ENCODE measurements at places on chromosomes 1 and 21. TPM values are rescaled to one million over a fixed set of nuclear protein-coding genes. Genes with fewer than 3 reads are reported as not detected.

Gene SLC1A7
- total RNA-seq, result not detected

Gene MYBPHL
- not detected for total RNA-seq

Gene PRRC2C
- total RNA-seq, result 209 TPM

Gene FAM131C
- total RNA-seq, result 0.69 TPM

Gene GUCA2A
- not detected for total RNA-seq

Gene PLPPR4
- not detected for total RNA-seq

Gene STUM
- not detected for total RNA-seq

DNA sequence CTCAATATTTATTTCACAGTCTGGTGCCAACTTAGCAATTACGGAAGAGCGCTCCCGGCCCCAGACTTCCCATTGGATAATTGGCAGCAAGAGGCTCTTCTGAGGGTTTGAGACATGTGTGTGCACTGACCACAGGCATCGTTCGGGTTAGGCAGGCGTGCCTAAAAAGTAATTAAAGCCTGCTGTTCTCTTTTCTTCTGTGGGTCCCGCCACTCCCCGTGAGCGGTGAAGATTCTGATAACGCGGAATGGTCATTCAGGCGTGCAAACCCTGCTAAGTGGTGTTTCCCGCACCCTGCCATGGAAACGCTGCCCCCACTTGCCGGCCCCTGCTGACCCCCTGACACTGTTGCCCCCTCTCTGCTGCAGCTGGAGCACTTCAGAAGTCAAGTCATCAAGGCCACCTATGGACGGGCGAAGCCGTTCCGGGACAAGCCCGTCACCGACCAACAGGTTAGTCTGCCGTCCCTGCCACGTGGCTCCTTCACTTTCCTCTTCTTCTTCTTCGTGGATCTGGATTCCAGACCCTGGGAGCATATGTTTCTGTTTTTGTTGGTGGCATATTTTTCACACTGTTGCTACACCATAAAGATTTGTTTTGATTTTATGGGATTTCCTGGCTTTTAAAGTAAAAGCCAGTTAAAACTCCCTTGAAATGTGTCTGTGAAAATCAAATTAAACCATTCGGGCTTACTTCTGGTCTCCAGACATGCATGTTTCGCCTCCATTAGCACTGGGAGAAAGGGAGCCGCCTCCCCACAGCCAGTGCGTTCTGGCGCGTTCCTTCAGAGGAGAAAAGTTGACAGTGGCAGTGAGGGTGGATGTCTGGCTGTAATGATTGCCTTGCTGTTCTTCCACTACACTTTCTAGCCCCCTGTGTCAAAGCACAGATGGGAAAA lies 79.9 kb downstream of the FHAD1 start:
- ATAC-seq, result no peak

DNA sequence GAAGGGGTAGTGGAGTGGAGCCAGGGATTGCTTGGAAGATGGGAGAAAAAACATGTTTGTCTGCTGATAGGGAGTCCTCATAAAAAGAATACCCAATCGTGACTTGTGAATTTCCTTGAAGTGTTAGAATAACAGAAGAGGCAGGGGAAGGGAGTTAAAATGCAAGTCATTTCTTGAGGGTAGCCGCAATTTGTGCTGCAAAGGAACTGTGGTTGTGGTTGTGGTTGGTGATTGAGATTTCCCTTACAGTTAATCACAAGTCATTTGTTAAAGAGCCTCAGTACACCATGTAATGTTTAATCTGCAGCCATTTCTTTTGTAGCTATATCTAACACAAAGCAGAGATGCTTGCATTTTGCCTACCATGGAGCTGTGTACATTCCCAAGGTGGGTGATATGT lies 38.5 kb upstream of the EGLN1 start:
- peak; percentile 85 for ATAC-seq

GRCh38 chr1:117128323-117129079 lies 7.0 kb upstream of the TRIM45 start:
- ATAC-seq, result no peak

- no peak for ATAC-seq
Observed at GRCh38 chr1:95534985-95535384, 301.0 kb downstream of the RWDD3 start.

DNA sequence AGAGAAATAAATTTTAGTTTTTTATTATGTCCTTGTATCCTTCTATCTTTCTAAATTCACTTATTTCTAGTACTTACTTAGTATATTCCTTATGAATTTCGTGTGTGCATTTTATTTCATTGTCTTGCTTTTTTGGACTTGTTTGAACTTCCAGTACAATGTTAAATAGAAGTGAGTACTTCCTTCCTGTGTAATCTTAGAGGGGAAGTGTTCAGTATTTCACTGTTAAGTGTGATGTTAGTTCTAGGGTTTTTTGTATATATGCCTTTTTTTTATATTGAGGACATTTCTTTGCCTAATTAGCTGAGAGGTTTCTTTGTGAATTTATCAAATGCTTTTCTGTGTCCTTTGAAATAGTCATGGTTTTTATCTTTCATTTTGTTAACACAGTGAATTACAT lies 10.7 kb downstream of the LYPLAL1 start:
- no peak for ATAC-seq

GRCh38 chr1:167504467-167504827 lies 13.9 kb downstream of the CD247 start:
- no peak for ATAC-seq

DNA sequence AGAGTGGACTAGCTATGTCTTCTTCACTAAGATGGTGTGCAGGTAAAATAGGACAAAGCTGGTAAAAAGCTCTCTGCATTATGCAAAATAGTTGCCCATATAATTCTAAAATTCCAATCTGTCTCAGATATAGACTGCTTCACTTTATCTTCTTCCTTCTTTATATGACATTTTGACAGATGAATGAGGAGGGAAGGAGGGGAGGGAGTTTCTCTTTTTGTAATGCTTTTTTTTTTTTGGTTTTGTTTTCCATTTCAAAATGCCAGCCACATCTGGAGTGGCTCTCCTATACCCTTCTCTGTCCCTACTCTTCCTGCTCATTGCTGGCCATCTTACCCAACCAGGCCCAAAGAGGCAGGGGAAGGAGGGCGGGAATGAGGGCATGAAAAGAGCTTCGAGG lies 24.2 kb upstream of the JUN start:
- ATAC-seq, result no peak

- no peak for ATAC-seq
Observed at GRCh38 chr1:78387871-78388270, 102.9 kb upstream of the PTGFR start.

GRCh38 chr1:12532405-12533315 lies 85.3 kb downstream of the DHRS3 start:
- ATAC-seq, result no peak

- ATAC-seq, result no peak
Observed at GRCh38 chr1:20227704-20228103, 41.4 kb upstream of the PLA2G2C start.

- ATAC-seq, result no peak
Observed at GRCh38 chr1:57858740-57859139, 434.9 kb upstream of the DAB1 start.

DNA sequence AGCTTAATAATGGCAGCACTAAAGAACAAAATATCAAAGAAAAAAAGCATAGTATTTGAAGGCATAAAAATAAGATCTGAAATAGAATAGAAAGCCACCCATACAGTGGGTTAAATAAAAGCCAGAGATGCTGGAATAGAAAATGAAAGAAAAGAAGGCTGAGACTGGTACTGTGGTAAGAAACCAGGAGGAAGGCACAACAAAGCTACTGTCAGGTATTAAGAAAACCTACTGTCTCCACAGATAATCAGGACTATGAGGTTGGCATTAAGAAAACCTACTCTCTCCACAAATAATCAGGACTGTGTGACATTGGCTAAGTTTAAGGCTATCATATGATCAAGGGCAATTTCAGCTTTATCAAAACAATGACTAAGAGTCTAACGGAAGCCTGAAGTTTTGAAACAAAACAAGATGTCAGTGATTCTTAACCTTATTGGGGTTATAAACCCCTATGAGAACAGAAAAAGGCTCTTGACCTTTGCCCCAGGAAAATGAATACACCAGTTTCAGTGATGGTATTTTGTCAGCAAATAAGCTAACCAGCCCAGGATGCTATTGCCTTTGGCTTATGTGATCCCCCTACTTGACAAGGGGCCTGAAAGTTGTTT lies 24.4 kb downstream of the MCOLN2 start:
- ATAC-seq, result peak; percentile 33

- ATAC-seq, result no peak
Observed at GRCh38 chr1:221264848-221265247, 385.6 kb downstream of the HLX start.

- ATAC-seq, result no peak
Observed at GRCh38 chr1:18148461-18148860, 40.9 kb downstream of the IGSF21 start.

DNA sequence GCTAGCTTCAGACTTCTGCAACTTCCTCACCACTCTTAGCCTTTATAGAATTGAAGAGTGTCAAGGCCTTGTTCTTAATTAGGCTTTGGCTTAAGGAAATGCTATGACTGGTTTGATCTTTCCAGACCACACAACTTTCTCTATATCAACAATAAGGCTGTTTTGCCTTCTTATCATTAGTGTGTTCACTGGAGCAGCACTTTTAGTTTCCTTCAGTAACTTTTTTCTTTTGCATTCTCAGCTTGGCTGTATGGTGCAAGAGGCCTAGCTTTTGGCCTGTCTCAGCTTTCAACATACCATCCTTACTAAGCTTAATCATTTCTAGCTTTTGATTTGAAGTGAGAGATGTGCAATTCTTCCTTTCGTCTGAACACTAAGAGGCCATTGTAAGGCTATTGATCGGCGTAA lies 8.6 kb downstream of the PRKACB start:
- ATAC-seq, result peak; percentile 67

DNA sequence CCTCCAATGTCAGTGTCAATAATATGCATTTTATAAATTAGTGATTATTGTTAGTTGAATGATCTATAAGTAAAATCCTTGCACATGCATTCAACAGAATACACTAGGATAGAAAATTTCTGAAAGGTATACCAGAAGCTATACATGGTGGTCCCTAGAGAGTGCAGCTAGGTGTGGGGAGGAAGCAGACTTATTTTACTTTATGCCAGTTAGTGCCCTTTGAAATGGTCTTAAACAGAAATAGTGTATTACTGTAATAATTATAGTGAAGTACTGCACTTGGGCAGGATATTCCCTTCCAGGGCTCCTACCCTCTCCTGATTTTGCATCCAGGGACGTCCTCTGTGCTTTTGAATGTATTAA lies 23.2 kb upstream of the WDR26 start:
- ATAC-seq, result no peak

DNA sequence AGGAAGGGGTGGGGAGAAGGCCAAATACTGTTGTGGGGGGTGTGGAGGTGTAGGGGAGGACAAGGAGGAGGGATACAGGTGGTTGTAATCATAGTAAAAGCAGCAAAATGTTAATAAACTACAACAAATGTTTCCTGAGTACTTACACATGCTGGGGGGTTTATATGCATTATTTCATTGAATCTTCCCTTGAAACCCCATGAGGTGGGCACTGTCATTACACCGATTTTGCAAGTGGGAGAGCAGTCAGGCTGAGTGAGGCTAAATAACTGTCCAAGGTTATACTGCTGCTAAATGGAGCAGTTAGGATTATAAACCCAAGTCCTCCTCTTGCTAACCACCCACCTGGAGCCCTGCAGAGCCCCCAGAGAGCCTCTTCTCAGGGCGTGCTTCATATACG lies 14.4 kb upstream of the GRHL3 start:
- ATAC-seq, result no peak

- no peak for ATAC-seq
Observed at GRCh38 chr21:45834026-45834715, 147.4 kb upstream of the COL6A1 start.

- no peak for ATAC-seq
Observed at GRCh38 chr21:43818685-43819084, 29.3 kb downstream of the RRP1 start.

GRCh38 chr1:79524126-79524525 lies 517.6 kb upstream of the ADGRL4 start:
- ATAC-seq, result no peak

DNA sequence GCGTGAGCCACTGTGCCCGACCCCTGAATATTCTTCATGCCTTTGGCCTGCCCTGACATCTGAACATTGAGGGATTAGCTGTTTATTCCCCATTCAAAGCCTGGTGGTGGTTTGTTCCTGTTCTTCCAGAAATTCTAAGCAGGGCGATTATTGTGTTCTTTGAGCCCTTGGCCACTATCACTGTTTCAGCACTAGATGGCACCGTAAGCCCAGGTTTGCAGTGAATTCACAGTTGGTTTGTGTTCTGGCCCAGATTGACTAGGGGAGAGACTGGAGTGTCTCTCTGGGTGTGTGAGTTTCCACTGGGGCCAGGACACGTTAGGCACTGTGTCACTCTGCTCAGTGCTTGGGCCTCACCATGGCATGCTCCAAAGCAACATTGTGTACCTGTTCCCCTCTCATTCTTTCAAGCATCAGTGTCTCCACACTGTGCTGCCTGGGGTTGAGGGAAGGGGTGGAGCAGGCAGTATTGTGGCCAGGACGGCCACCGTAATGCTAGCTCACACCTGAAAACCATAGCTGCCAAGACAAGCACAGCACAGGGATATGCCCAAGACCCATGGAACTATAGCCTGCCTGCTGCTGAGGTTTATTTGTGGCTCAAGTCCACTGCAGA lies 52.7 kb downstream of the PKN2 start:
- ATAC-seq, result peak; percentile 42

DNA sequence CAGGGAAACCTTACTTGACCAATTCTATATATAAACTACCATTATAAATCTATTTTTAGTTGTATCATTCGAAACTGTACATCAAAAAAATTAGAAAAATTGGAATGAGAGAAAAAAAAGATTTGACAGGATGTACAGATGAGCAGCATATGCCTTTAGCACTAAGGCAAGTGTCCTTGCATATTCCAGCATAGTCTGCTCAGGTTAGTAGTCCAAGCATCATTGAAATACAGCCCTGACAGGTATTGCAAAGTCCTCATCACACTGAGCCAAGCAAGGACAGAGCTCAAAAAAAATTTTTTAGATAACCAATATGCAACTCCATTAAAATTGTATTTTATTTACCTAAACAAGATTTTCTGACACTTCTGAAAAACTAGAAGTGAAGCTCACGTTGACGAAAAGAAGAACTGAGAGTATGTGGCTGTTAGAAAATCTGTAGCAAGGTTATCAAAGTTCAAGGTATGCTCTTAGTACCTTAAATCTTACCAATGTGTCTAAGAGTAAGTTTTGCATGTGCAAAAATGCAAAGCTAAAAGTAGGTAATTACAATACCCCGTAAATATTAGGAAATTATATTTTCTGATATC lies 465.6 kb upstream of the ADGRL4 start:
- no peak for ATAC-seq

DNA sequence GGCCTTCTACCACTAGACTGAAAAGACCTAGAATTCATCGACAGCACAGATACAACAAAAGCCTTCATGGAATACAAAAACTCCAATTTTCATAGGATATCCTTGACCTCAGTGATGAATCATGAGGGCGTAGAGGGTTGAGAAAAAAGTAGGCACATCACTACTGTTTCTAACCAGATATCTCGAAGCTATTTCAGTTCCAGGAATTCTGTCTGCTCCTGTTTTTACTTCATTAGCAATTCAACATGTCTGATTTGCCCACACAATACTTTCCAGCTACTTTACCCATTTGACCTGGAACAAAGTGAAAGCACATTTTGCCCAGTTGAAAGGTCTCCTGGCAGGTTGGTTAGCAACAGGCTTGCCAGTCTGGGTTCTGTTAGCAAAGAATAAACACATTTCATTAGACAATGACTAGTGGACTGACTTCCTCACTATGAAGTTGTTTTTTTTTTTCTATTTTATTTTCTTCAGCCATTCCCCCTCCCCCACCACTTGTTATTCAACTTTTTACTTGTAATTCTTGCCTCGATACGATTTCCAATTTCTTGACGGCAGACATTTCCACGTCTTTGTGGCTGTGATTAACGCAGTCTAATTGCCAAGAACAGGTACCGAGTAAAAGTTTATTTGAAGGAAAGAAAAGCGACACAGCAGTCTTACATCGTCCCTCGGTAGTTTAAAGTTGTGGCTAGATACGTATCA lies 4.0 kb upstream of the ZBTB18 start:
- ATAC-seq, result no peak
